ENCODE measurements at places on chromosomes 16 and 17.

- no peak for DNase-seq
Measured at GRCh38 chr17:48363161-48363560, 66.9 kb downstream of the SKAP1 start.

- no peak for DNase-seq
Measured at GRCh38 chr17:30308406-30308805, 16.7 kb upstream of the BLMH start.

- no peak for DNase-seq
Measured at GRCh38 chr16:50160495-50161164, 7.5 kb downstream of the TENT4B start.

DNA sequence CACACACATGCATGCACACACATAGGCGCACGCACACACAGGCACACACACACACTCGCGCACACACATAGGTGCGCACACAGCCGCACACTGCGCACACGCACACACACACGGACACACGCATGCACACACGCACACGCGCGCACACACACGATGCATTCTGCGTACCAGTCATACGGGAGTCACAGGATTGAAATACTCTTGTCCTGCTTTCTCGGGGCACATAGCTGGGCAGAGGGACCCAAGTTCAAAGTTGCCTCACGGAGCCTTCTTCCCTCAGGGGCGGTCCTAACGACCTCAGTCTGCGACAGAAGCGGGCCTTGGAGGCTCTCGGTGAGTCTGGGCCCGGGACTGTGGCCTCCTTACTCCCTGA is 56.0 kb downstream of the MRM1 start:
- no peak for DNase-seq

DNA sequence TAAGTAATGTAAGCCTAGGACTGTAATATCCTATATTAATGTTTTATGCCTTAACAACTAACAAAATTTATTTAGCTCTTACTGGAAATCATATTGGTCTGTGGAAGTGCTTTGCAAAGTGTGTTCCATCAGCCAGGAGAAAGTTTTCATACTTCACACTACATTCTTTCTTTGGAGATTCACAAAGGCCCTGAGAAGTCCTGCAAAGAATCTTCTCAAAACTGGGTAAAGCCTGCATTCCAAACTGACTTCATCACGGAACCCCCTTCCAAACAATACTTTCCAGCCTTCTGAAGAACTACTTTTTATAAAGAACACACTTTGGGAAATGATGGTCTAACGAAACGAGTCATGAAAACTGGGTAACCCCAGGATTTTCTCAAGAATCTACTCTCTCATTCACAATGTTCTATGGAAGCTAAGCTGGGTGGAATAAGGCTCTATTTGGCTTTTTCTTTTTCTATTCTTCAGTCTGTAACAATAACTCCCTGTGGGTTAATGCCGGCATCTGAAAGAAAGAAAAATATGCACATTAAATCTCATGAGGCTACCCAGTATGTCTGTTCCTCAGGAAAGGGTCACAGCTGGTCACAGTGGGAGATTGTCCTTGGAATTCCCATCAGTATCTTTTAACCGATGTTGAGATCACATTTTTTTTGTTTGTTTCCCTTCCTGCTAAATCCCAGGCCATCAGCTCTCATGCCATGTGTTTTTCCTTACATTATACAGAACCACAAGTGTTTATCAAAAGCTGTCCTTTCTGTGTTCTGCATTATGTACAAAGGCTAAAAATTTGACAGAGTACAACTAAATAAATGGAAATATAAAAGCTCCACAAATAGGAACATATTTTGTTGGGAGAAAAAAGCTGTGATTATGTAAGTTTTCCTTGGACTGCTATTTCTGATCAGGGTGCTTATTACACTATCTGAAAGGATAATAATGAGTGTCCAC is 12.8 kb upstream of the AKAP1 start:
- no peak for DNase-seq

GRCh38 chr17:75834928-75835653 is 9.1 kb downstream of the UNC13D start:
- no peak for DNase-seq

DNA sequence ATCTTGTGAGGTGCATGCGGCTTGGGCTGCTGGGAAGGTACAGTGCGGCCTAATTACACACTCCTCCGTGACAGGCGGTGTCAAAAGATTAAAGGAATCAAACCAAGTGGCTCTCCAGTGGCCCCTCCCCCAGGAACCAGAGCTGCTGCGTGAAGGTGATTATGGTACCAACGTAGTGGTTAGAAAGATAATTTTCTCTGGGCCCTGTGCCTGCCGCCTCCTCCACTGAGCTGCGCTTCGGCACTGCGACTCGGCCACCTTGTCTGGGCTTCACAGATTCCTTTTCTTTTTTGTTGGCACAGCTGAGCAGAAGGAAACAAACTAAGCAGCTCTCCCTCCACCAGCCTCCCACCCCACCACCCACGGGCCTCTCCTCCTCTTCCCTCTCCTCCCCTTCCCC is 113.2 kb upstream of the SDK2 start:
- DNase-seq, result no peak

DNA sequence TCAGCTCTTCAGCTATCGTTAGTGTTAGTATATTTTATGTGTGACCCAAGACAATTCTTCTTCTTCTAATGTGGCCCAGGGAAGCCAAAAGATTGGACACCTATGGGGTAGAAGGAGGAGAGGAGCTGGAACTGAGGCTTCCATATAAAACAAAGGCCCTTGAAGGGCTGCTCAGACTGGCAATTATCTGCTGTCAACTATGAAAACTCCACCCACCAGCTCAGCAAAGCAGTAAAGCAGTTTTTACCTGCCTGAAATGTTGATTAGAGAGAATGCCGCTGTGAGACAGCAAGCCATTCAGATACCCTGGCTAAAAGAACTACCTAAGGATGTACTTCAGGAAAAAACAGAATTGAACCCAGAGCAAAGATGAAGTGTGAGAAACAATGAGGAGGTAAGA is 45.9 kb upstream of the GNAO1 start:
- no peak for DNase-seq

GRCh38 chr16:13896543-13897182 is 23.3 kb upstream of the ERCC4 start:
- no peak for DNase-seq

- no peak for DNase-seq
Measured at GRCh38 chr17:55458287-55458900, 36.8 kb upstream of the MMD start.

DNA sequence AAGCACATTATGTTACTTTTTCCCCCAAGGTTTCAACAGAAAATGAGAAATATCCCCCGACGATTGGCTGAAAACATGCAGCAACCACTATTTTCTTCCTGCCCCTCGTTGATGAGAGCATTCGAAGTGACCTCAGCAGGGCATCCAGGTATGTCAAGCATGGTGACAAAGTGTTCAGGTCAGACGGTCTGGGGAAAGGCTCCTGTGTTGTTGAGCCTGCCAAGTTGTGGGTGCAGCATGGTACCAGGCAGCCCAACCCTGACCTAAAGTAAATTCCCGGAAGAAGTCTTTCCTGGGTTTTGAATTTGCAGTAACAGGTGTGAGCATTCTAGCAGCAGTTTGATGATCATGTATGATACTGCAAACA is 51.7 kb upstream of the SEC14L1 start:
- no peak for DNase-seq

DNA sequence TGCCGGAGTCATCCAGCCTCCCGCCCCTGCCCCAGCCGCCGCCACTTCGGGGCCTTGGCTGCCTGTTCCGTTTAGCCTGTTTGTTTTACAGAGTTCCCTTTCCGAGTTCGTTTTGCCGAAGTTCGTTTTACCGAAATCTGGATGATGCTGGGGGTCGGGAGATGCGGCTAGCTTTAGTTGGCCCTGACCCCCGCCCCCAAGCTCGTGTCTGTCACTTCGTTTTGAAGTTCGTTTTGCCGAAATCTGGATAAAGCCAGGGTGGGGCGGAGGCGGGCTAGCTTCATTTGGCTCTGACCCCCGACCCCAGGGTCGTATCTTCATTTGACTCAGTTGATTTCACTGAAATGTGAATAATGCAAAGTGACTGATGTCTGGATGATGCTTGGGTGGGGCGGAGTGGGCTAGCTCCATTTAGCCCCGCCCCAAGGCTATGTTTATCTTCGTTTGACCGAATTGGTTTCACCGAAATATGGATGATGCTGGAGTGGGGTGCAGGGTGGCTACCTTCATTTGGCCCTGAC is 591 bp downstream of the PSMD7 start:
- no peak for DNase-seq

DNA sequence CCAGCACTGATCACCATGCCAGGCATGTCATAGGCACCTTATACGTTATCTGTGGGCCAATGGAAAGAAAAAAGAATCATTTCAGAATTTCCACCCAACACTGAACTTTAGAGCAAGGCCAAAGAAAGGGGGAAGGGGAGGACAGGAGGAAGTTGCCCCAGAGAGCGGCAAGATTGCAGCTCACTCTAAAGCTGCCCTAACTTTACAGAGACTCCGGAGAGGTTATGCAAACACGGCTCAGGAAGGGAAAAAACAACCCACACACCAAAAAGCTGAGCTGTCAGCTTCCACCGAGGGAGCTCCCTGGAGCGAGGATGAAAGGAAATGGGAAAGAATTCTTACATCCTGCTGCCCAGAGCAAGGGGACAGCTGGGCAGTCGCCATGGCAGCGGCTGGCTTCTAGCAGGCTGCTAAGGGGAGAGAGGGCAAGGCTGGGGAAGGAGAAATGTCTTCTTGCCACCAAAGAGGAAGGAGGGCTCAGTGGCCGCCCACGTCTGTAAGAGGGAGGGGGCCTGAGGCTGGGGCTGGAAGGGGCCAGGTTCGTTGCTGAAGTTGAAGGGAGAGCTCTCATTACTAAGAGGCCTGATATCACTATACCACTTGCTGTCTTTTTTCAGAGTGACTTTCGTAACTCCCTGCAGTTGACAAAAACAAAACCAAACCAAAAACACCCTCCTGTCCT is 18.2 kb downstream of the COTL1 start:
- no peak for DNase-seq

DNA sequence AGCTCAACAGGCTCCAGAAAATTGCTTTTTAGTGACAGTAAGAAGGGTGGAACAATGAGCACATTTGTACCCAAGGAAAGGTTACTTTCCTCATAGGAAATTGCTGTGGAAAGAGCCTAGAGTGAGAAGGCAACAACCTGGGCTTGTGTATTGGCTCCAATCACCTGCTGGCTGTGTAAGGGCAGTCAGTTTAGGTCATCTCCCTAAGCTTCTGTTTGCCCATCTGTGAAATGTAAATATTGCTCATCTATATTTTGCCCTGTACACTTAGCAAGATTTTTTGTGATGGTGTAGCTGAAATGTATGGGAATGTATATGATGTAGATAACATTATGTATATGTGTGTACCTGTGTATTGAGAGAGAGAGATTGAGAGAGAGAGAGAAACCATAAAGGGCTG is 225.2 kb upstream of the MPHOSPH6 start:
- DNase-seq, result no peak

DNA sequence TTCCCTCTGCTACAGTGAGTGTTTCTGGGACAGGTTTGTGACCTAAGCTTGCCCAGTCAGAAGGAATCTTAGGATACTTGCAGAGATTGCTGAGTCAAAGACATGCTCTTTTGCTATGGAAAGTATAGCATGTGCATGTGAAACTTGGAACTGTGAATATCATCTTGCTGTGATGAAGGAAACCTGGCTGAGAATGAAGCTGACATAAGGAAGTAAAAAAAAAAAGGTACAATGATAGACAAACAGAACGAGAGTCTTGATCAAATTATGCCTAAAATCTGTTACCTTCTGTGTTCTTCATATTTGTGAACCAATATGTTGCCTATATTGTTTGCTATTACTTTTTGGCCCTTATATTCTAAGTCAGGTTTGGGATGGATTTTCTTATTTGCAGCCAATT is 525.7 kb downstream of the NPIPA7 start:
- DNase-seq, result no peak

DNA sequence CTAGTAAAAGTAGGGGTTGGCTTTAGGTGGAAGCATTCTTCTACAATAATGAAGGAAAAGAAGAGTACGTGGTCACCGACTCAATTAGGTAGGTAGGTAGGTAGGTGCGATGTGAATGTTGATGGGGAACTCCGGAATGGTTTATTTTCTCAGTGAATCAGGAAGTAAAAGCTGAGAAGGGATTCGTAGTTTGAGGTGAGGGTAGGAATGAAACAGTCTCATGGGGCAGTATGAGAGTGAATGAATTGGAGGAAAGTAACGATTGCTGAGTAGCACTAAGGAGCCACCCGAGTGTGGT is 13.9 kb downstream of the PER1 start:
- no peak for DNase-seq

- DNase-seq, result no peak
Measured at GRCh38 chr16:60407034-60407433, 1629.2 kb downstream of the CDH8 start.

DNA sequence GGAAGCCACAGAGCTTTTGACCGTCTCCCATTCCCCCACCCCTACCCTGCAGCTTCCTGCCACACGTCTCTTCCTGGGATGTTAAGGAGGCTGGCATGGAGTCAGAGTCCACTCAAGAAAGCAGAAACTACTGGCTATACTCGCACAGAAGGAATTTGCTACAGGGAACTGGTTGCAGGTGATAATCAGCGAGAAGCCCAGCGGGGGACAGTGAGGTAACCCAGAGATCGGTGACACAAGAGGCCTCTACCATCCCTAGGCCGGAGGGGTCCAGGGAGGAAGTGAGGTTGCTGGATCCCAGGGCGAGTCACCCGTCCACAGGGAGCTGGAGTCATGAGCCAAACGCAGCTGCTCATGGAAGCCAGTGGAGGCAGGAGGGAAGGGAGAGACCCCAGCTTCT is 93.7 kb downstream of the SDK2 start:
- DNase-seq, result no peak

- no peak for DNase-seq
Measured at GRCh38 chr16:9188721-9189120, 97.3 kb downstream of the HAPSTR1 start.

DNA sequence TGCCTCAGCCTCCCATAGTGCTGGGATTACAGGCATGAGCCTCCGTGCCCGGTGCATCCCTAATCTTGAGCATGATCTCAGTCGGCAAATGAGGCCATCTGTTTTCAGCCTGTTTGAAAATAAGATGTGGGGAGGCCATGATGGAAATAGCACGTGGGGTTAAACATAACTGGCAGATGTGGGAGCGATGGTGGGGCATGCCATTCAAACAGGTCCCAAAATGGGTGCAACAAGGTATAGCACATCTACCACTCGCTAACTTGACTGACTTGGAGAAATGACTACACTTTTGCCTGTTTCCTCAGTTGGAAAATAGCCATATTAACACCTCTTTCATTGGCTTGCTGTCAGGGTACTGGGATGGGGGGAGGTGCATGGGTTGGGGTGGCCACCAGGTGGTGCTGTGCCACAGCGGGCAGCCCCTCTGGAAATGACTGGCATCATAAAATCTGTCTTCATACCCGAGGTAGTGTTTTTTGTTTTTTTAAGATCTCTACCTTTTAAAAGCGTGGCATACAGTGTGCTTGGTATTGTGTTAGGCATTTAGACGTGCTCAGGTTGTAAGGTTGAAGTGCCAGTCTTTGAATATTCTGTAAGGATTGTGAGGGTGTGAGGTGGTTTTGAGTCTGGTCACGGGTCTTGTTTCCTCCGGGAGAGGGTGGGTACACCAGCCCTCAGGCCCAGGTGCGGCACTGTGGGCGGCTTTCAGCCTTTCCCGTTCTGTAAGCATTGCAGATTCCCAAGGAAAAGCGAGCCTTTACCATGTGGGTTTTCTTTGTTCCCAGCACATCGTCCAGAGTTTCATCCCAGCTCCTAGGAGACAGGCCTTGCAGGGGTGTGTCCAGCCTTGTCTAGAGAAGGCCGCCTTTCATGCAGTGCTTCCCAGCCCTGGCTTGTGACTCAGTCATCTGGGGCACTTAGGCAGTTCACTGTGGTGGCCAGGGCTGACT is 2.9 kb upstream of the TTYH2 start:
- DNase-seq, result peak; percentile 26

Measured in GM12864 (cell line).